ENCODE measurements at places on chromosomes 5 and 9.

- peak; percentile 12 for DNase-seq
Measured at GRCh38 chr5:147188200-147189108, 46.4 kb upstream of the STK32A start.

DNA sequence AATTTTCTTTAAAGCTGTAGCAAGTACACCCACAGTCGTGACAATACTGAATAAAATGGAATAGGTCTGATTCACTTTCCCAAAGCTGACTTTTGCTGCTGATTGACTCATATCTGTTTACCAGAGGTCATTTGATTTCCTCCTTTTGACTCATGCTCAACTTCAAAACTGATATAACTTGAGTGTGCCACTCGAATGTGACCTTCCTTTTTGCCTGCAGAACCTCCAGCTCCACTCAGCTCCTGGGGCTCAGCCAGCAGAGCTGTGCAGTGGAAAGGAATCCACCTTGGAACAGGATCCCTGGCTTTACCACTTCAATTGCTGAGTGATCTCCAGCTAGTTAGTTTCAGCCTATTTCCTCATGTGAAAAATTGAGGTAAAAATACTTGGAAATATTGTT lies 84.1 kb downstream of the FEM1C start:
- DNase-seq = peak; percentile 64

DNA sequence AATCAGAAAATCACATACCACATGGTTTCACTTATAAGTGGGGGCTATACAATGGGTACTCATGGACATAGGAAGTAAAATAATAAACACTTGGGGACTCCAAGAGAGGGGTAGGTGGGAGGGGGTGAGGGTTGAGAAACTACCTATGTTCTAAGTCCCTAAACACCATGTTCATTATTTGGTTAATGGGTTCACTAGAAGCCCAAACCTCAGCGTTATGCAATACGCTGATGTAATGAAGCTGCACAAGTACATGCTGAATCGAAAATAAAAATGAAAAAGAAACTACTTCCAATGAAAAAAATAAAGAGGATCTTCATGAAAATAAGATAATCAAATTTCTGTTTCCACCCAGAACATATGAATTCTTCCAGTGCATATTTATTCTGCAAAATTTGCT lies 208.5 kb downstream of the TMEM161B start:
- no peak for DNase-seq

DNA sequence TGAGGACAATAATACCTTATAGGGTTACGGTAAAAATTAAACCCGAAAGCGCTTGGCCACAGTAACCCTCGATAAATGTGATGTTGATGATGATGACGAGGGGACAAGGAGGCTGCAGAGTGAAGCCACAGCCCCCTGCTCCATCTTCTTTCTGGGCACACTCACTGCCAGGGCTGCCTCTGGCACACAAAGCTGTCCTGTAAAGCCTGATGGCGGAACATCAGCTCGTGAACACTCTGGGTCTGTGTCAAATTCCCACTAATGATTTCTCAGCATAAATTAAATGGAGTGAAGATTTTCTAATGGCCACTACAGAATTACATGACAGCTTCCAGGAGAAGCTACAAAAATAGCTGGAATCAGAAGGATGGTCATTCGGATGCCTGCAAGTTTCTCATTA lies 142.2 kb downstream of the TTLL11 start:
- DNase-seq = no peak

GRCh38 chr5:153513156-153513555 lies 22.7 kb downstream of the GRIA1 start:
- DNase-seq = no peak

- DNase-seq = no peak
Measured at GRCh38 chr9:88952086-88952615, 39.1 kb upstream of the S1PR3 start.

DNA sequence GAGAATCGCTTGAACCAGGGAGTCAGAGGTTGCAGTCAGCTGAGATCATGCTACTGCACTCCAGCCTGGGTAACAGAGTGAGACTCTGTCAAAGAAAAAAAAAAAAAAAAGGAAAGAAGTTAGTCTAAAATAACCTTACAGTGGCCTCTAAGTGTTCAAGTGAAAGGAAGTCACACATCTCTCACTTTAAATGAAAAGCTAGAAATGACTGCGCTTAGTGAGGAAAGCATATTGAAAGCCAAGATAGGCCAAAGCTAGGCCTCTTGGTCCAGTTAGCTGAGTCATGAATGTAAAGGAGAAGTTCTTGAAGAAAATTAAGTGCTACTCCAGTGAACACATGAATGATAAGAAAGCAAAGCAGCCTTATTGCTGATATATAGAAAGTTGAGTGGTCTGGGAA lies 38.1 kb downstream of the ITGA1 start:
- DNase-seq = no peak

DNA sequence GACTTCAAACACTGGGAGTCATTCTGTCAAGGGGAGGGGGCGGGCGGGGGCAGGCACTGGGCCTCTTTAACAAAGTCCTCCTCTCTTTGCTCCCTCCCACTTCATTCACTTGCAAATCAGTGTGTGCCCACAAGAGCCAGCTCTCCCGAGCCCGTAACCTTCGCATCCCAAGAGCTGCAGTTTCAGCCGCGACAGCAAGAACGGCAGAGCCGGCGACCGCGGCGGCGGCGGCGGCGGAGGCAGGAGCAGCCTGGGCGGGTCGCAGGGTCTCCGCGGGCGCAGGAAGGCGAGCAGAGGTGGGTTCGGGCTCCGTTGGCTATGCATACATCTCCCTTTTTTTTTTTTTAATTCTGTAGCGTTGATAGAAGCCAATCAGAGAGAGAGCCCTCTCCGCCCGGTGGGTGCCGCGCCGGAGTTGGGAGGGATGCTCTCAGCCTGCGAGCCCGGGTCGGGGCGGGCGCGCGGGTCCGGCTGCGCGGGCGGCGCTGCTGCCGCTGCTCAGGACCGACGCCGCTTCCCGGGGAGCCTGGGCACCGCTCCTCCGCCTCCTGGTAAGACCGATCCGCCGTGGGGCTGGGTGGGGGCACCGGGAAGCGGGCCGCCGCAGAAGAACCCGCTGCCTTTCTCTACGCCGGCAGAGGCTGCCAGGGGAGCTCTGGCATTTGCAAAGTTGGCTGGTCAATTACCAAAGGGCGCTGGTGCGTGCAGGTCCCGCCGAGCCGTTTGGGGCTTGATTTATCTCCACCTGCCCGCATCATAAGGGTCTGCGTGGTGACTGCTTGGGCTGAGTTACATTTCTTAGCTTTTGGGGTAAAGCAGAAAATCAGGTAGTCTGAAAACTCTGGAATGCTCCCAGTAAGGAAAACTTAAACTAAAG lies at the start of gene CDH6:
TSS of gene CDH6 (plus strand) at position 96 of the 877 bp plus-strand sequence. CDS start 73,788 bp downstream, outside the sequence.
- no peak for DNase-seq

- DNase-seq = no peak
Measured at GRCh38 chr9:6938873-6939272, 181.1 kb downstream of the KDM4C start.

GRCh38 chr9:35616681-35617459 lies 1.3 kb downstream of the CD72 start:
- no peak for DNase-seq
